8988T (cell line): ENCODE measurements at places on chromosomes 11 and 22.

DNA sequence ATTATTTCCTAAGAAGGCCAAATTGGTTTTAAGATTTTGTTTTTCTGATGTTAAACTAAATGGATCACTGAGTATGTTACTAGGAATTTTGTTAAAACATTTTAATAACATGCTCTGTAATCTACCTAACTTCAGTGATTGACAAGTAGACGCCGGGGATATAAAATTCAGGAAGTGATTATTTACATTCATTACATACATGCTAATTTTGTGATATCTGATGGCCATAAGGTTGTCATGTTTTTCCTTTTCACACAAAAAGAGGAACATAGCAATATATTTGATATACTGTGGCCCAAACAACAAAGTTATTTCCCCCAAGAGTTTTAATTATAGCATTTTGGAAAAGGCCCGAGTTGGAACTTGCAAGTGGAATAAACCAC lies 12.1 kb downstream of the SCUBE1 start:
- no peak for DNase-seq

GRCh38 chr11:117752071-117752470 lies 44.9 kb downstream of the DSCAML1 start:
- DNase-seq = no peak

GRCh38 chr22:46142548-46143490 lies 7.5 kb upstream of the PPARA start:
- DNase-seq = no peak

- no peak for DNase-seq
Measured at GRCh38 chr11:19631712-19632498, 80.7 kb upstream of the NAV2 start.

DNA sequence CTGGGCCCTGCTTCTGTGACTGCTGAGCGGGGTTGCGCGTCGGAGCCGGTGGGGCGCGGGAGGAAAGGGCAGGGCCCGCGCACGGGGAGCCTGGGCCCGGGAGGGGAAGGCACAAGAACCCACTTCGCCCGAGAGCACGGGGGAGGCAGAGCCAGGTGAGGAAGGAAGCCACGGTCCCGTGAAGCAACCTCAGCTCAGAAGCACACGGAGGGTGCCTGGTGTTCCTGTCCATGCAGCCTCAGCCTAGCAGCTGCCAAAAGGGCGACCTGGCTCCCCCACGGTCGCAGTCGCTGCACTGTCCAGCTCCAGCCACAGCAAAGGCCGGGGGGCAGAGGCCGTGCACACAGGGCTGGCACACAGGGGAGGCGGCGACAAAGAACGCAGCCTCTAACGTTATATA lies 9.3 kb upstream of the CDC42BPG start:
- DNase-seq = no peak

DNA sequence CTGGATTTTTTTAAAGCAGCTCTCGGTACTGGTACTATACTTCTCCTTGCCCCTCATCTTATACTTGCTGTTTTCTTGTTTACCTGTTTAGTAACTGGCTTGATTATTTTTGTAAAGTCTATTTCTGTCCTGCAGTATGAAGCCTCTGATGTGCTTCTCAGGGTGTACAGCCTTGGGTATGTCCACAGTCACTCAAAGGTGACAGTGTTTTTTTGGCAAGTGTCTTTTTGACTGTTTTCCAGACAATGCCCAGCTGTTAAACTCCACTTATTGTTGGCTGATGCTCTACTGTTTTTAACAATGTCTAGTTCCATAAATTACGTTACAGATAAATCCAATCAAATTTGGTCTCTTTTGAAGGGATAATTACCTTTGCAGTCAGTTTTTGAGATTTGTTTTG lies 475.2 kb downstream of the JRKL start:
- no peak for DNase-seq

DNA sequence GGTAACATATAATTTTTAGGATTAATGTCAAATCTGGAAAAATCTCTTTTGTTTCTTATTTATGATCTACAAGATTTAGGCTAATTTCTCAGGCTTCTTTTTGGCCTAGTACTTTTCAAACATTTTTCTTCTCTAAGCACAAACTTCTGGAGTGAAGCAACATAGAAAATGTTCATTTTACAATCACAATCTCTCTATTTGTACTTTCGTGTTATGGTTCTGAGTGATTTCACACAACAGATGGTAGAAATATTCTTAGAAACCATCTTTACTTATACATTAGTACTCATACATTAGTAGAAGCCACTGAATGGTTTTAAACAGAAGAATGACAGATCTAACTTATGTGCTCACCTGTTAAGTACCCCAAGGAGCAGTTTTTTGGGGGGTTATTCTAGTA lies 106.3 kb upstream of the ANO3 start:
- DNase-seq = no peak
